ENCODE measurements at places on chromosomes 2 and 18.

- DNase-seq = no peak
Measured at GRCh38 chr2:232584238-232584637, 33.7 kb downstream of the EIF4E2 start.

GRCh38 chr18:77170890-77171410, 38.4 kb upstream of the MBP start:
- DNase-seq = no peak

- peak; percentile 13 for DNase-seq
Measured at GRCh38 chr2:232816657-232817056, 40.3 kb upstream of the KCNJ13 start.

GRCh38 chr2:152186262-152186661, 10.7 kb upstream of the STAM2 start:
- DNase-seq = no peak

GRCh38 chr2:104033399-104033798, 820.5 kb upstream of the POU3F3 start:
- DNase-seq = peak; percentile 78

DNA sequence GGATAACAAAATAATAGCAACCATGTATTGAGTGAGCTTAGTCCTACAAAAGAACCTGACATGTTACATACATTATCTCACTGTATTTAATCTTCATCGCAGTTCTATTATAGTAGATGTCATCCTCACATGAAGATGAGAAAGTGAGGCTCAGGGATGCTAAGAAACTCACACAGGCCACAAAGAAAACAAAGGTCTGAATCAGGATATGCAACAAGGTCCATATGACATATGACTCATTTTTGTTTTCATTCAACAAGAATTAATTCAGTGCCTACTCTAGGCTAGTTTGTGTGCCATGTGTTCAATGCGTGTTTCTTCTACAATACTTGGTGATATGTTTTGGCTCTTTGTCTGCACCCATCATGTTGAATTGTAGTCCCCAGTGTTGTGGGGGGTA, 219.7 kb upstream of the EPHA4 start:
- peak; percentile 2 for DNase-seq

DNA sequence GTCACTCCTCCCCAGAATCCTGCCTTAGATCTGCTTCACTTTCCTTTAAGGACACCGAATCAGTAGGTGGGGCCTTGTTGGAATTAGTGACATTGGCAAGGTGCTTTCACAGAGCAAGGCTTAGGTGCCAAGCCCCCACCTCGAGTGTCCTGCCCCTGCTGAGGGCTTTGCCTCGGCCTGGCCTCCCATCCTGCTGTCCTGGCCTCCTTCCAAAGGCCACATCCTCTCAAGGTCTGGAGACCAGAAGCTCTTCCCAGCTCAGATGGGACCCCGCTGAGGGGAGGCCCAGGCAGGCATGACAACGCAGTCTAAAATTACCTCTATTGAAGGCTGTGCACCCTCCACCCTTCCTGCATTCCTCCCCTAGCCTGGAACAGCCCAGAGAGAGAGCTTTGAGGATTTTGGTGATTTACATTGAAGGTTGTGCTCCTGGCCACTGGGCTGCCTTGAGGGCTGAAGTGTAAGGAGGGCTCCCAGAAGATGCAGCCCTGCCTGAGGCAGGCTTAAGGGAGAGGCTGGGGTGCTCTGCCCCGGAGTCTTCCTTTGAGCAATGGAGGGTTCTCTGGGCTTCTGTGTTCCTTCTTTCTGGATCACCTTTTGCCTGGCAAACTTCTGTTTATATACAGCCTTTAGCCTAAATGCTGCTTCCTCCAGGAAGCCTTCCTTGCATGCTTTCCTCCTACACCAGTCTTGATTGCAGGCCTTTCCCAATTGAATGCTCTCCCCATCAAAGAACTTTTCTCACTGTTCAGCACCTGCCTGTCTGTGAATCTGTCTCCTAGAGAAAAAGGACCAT, 154.4 kb downstream of the DDX1 start:
- DNase-seq = no peak

GRCh38 chr2:58834404-58834803, 593.3 kb upstream of the FANCL start:
- DNase-seq = peak; percentile 4

DNA sequence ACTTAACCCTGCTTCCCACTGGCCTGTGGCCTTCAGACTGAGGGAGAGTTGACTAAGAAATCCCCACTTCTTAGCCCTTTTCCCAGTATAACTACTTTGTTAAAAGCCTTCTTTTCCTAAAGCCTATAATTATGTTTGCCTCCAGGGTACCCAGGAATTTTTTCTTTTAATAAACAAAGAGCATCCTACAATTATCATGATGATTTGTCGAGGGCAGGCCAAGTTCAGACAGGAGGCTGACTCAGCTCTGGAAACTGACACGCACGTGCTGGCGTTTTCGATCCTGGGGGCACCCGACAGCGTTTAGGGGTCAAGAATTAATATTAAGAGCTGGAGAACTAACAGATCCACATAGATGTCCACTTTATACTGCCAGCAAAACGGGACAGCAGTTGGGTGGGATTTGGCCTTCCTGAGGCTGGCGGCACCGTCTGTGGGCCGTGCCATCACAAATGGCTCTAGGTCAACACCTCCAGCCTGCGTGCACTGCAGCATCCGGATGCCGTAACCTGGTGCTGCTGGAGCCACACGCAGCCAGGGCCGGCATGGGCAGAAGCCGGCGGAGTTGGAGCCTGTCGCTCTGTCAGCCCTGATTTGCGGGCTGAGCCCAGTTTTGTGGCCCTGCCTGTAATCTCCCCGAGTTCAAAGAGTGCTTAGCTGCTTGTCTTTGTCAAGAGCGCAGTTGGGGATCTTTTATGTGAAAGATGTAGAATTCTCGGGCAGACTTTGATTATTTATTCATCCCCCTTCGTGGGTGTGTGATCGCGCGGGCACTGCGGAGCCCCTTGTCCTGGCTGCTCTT, 191.0 kb downstream of the GLI2 start:
- DNase-seq = no peak

DNA sequence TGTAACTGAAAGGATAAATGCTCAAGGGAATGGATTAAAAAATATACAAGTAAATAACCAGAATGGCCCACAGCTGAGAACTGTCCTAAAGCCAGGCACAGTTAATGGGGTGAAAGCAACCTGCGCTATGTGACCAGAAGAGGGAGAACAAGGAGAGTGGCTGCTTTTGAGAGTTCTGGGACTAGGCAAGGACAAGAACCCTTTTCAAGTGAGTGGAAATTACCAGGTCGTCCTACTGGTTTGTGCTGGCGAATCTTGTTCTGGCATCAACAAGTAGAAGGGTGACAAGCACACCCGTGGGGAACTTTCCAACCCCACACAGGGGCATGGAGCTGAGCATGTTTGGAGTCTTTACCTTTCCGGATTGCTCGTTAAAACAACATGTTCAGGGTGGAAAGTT, 82.8 kb downstream of the TMEM17 start:
- DNase-seq = peak; percentile 36

GRCh38 chr2:9629222-9630116, 1.3 kb downstream of the YWHAQ start:
- DNase-seq = peak; percentile 43

- DNase-seq = no peak
Measured at GRCh38 chr2:219478916-219479315, 19.8 kb upstream of the GMPPA start.

DNA sequence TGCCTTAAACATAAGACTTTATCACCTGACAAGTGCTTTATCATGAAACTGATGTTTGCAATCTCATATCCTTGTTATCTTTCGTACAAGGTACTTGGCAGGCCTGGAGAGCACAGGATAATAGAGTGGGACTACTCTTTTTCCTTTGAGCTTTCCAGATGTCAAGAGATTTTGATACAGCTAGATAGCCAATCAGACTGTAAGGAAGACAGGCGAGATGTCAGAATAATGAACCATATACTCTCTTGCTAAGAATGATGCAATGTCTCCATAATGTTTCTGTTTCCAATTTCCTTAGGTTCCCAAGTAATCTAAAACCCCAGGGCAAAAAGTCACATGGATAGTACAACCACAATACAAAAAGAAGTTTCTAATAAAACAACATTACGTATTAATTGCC, 313.1 kb downstream of the PDE11A start:
- no peak for DNase-seq

DNA sequence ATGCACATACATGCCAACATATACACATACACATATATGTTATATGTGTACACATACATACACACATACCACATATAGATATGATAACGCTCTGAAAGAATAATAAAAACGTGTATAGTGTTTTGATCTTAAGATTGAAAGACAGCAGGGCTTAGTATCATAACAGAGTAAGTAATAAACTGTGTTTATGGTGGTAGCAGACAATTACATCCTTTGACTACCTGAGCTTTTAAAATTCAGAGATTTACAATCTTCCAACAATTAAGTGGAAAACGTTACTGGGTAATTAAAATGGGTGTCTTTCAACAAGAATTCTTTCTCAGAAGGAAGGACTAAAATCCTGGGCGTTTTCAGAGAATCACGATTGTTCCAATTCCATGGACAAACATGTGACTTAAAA, 552.4 kb downstream of the EPHA4 start:
- DNase-seq = no peak

DNA sequence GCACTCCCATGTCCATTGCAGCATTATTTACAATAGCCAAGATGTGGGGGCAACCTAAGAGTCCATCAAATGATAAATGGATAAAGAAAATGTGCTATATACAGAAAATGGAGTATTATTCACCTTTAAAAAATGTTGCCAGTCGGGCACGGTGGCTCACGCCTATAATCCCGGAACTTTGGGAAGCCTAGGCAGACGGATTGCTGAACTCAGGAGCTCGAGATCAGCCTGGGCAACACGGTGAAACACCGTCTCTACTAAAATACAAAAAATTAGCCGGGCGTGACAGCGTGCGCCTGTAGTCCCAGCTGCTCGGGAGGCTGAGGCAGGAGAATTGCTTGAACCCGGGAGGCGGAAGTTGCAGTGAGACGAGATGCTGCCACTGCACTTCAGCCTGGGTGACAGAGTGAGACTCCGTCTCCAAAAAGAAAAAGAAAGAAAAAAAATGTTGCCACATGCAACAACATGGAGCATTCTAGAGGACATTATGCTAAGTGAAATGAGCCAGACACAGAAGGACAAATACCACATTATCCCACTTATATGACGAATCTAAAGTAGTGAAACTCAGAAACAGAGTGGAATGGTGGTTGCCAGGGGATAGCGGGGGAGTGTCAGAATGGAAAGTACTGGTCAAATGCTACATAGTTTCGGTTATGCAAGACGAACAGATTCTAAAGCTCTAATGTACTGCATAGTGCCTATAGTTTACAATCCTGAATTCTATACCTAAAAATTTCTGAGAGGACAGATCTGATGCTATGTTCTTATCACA, 1385.6 kb upstream of the TMEFF2 start:
- no peak for DNase-seq

- peak; percentile 82 for DNase-seq
Measured at GRCh38 chr2:60554074-60554645, 706 bp upstream of the BCL11A start.

- DNase-seq = no peak
Measured at GRCh38 chr2:197024206-197024605, 97.7 kb upstream of the PGAP1 start.

GRCh38 chr2:185643434-185643833, 95.2 kb upstream of the FSIP2 start:
- peak; percentile 75 for DNase-seq

GRCh38 chr2:191478799-191479679, 198.9 kb upstream of the NABP1 start:
- no peak for DNase-seq

DNA sequence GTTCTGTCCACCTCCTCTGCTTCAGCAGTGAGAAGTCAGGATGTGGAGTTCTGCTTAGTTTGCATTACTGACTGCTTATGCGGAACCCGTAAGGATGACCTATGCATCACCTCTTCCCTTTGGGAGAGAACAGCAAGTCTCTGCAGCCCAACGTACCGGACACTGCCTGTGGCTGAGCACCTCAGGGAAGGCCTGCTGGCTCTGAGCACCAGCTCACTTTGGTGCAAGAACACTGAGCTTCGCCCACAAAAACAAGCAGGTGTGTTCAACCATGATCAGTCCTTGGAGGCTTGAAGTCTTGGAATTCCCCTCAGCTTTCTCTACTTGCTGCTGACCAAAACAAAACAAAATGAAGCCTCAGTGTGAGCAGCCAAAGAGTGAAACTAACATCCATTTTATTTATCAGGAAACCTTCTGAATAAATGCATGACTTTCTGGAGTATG, 52.7 kb upstream of the NCK2 start:
- DNase-seq = no peak

DNA sequence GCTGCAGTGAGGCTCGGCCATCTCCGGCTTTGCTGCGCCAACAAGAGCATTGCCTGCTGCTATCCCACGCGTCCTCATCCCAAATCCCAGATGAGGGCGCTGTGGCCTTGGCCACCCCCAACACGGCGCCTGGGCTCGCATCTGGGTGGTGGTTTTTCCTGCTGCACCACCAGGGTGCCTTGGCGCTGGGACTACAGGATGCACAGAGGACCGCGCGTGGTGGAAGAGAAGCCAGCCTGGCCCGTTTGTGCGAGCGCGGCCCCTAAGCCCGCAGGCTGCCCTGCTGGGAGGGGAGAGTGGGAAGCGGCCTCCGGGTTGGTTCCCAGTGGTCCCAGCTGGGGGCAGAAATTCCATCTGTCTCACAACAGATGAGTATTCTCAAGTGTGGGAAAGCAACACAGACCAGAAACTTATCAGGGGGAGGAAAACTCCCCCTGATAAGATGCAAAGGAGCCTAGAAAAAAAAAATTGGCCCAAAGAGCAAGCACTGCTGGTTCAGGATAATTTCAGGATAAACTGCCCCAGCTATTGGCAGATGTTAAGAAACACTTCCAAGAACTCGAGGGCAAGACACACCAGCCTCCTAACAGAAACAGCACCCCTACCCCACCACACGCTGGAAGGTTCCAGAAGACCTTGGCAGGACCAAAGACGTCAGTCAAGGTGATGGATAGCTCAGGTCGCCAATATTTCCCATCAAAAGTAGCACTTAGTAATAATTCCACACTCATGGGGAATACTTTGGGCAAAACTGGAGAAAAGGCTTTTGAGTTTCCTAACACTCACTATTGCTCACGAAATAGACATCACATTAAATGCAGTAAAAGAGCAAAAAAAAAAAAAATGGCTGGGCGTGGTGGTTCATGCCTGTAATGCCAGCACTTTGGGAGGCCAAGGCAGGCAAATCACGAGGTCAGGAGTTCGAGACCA, 152.1 kb downstream of the PXDN start:
- DNase-seq = no peak

DNA sequence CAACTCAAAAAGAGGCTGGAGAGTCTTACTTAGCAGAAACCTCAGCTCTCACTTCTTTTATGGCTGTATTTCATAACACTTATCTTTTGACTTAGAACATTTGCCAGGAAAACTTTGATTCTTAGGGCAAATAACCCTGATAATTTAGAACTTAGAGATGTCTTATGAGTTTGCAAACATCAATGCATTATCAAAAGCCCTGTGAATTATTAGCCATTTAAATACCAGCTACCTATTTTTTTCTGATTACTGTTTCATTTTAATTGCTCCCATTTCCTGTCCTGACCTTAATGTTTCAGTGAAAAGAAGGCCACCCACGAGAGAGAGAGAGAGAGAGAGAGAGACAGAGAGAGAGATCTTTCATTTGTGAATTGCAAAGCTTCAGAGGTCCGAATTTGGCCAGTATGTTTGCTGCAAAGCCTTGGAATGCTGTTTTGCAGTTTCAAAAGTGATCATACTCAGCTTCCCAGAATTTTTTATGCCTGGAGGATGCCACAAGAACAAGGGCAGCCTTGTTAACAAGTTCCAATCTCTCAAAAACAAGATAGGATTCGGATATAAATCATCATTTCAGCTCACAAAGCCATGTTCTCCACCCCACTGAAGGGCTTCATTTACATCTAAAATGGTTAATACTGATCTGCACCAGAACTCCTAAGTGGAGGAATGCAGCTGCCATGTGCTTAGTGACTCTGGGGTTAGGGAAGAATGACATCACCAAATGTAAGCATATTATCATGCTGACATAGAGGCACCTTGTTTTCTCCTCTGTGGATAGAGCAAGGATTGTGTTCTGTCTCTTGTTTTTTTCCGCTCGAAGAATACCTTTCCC, 478.2 kb downstream of the ARHGAP15 start:
- DNase-seq = peak; percentile 15
